ENCODE measurements at places on chromosomes 13 and 19.

- no peak overlapping the region for H3K4me3 ChIP-seq
- H3K27me3 ChIP-seq: no peaks in the 10 kb centered on the region
- no peak for DNase-seq
- no peak overlapping the region for H3K27ac ChIP-seq
Measured at GRCh38 chr13:32147976-32148375, 116.4 kb downstream of the FRY start.

GRCh38 chr13:53783471-53783870, 754.9 kb downstream of the OLFM4 start:
- H3K36me3 ChIP-seq: no peaks in the 10 kb centered on the region
- no peaks in the 10 kb centered on the region for H3K4me1 ChIP-seq
- DNase-seq: no peak
- H3K27ac ChIP-seq: no peak overlapping the region

- H3K36me3 ChIP-seq: peaks cover 37% of the 10 kb centered on the region
- H3K4me3 ChIP-seq: no peak overlapping the region
- H3K27ac ChIP-seq: no peak overlapping the region
- peaks cover 5% of the 10 kb centered on the region for H3K4me1 ChIP-seq
- no peaks in the 10 kb centered on the region for H3K27me3 ChIP-seq
Measured at GRCh38 chr19:47179653-47180310, 49.1 kb downstream of the SAE1 start.

GRCh38 chr13:83274679-83275078, 607.6 kb downstream of the SLITRK1 start:
- no peaks in the 10 kb centered on the region for H3K27me3 ChIP-seq
- no peaks in the 10 kb centered on the region for H3K36me3 ChIP-seq
- no peak for DNase-seq
- H3K27ac ChIP-seq: no peak overlapping the region
- no peaks in the 10 kb centered on the region for H3K4me1 ChIP-seq

DNA sequence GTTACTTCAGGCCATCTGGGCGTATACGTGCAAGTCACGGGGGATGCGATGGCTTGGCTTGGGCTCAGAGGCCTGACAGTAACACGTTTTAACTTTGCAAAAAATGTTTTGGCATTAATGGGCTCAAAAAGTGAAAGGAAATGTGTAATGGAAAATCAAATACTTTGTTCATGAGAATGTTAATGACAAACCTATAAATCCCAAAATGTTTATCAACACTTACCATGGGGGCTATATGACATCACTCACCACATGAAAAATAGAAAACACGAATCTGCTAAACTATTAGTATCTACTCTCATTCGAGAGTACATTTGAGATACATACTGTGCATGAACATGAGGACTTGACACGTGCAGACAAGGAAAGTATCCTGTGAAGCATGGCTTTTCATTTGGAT, 91.7 kb downstream of the FAM216B start:
- H3K4me1 ChIP-seq: no peaks in the 10 kb centered on the region
- H3K27me3 ChIP-seq: no peaks in the 10 kb centered on the region
- no peak overlapping the region for H3K4me3 ChIP-seq
- no peak for DNase-seq

DNA sequence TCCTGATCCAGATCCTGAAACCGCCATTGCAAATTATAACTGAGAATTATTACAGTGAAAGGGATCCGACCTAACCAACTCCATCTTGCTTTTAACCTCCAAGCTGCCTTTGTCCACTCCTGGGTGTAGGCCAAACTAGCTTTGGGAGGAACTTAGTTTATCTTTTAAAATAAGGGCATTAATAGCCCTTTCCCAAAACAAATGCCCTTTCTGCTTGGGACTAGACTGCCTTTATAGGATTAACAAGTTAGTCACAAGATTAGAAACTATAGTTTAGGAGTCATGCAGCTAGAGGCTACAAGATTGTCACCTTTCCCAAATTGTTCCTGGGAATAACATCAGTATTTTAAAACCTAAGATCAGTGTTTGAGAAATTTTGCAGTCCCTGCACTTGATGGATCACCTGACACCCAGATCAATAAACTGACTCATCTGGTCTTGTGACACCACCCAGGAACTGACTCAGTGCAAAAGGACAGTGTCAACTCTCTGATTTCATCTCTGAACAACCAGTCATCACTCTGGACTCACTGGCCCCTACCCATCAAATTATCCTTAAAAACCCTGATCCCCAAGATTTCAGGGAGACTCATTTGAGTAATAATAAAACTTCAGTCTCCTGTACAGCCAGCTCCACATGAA, 4.1 kb upstream of the ZNF841 start:
- DNase-seq: no peak
- no peaks in the 10 kb centered on the region for H3K27me3 ChIP-seq
- H3K4me1 ChIP-seq: no peaks in the 10 kb centered on the region
- H3K4me3 ChIP-seq: no peak overlapping the region
- no peak overlapping the region for H3K27ac ChIP-seq

- DNase-seq: no peak
- H3K4me1 ChIP-seq: peaks cover 77% of the 10 kb centered on the region
- H3K27me3 ChIP-seq: no peaks in the 10 kb centered on the region
- no peak overlapping the region for H3K4me3 ChIP-seq
- H3K36me3 ChIP-seq: no peaks in the 10 kb centered on the region
Measured at GRCh38 chr13:111252446-111253364, 67.7 kb upstream of the TEX29 start.

DNA sequence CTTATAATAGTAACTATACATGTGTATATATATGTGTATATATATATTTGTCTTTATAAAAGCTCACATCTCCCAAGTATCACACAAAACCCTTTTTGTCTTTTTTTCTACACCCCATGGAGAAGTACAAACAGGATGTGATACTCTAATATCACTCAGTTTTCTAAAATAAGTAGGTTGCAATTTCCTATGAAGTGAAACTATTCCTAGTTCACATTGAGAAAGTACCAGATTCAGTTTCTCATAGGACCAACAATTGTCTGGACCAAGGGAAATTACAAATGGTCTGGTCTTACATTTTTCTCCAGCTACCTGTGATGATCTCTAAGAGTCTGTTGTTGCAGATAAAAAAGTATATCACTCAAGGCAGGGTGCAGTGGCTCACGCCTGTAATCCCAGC, 17.9 kb upstream of the LILRB1 start:
- no peaks in the 10 kb centered on the region for H3K4me1 ChIP-seq
- no peak overlapping the region for H3K27ac ChIP-seq
- H3K27me3 ChIP-seq: no peaks in the 10 kb centered on the region
- no peaks in the 10 kb centered on the region for H3K36me3 ChIP-seq
- H3K4me3 ChIP-seq: no peak overlapping the region

DNA sequence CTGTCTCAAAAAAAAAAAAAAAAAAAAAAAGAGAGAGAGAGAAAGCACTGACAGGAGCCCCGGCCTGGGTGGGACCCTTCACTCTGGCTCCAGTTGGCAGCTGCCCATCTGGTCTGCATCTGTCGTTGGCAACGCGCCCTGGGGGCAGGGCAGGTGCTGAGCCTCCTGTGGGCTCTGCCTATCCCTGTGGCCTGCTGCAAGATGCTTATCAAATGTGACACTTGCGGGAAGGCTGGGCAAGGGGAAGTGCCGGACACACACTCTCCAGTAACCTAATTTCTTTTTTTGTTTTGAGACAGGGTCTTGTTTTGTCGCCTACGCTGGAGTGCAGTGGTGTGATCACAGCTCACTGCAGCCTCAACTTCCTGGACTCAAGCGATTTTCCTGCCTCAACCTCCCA, 10.7 kb upstream of the KPTN start:
- DNase-seq: no peak
- no peaks in the 10 kb centered on the region for H3K27me3 ChIP-seq
- H3K4me1 ChIP-seq: peaks cover 22% of the 10 kb centered on the region

DNA sequence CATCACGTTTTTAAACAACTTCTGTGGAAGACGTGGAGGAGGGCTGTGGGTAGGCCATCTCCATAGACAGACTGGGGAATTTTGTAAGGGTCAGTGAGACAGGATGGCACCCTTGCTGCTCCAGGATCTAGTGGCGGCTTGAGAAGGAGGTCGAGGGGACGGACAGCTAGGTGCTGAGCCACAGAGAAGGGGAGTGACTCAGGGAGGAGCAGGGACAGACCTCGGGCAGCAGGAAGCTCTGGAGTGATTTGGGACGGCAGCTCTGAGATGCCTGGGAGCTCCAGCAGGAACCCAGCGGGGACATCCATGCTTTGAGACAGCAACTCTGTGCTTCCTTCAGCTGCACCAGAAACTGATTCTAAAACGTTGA, 169.1 kb upstream of the SOX1 start:
- no peaks in the 10 kb centered on the region for H3K4me1 ChIP-seq
- H3K27me3 ChIP-seq: no peaks in the 10 kb centered on the region
- no peak for DNase-seq
- no peak overlapping the region for H3K27ac ChIP-seq

DNA sequence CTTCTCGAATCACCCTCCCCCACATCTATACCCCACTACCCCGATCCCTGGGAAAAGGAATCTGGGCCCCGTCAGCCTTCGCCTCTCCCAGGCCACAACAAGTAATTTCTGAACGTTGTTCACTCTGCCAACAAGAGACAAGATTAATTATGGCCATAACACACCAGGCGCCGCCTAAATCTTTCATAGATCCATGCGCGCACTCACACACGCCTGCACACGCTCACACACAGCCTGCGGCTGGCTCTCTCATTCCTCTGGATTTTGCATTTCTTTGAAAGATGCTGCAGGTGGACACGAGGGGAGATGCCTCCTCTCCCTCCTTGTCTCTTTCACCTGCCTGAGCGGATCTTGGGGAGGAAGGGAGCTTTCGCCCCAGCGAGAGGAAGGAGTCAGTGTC, 17.1 kb downstream of the ZNRF4 start:
- H3K36me3 ChIP-seq: no peaks in the 10 kb centered on the region
- H3K4me3 ChIP-seq: no peak overlapping the region
- no peak for DNase-seq
- no peaks in the 10 kb centered on the region for H3K4me1 ChIP-seq
- H3K27me3 ChIP-seq: peaks cover 26% of the 10 kb centered on the region
- H3K27ac ChIP-seq: no peak overlapping the region

DNA sequence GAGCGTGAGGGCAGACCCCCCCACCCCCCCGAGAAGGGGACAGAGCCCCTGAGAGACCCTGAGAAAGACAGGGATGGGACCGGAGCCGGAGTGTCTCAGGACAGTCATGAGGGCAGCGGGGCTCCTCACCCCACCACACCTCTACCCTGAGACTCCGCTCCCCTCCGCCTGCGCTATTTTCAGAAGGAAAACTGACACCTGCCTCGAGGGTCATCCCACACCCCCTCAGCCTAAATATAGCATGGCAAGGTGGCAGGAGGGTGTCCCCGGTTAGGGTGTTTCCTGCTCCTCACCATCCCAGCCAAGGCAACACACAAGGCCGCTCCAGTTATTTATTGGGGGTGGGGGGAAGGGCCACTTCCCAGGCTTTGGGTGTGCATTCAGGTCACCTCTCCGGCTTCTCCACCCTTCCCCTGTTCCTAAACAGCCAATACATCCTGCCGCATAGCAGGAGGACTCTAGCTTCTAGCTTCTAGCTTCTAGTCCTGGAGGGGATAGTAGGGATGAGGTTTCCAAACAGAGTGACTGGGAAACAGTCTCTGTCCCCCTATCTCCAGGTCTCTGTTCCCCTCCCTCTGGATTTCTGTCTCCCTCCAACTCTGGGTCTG, 1.4 kb upstream of the NTF4 start:
- DNase-seq: peak; percentile 74
- H3K27ac ChIP-seq: peak overlapping the region; percentile 63
- peaks cover 4% of the 10 kb centered on the region for H3K27me3 ChIP-seq
- H3K4me1 ChIP-seq: peaks cover 17% of the 10 kb centered on the region
- H3K36me3 ChIP-seq: no peaks in the 10 kb centered on the region

DNA sequence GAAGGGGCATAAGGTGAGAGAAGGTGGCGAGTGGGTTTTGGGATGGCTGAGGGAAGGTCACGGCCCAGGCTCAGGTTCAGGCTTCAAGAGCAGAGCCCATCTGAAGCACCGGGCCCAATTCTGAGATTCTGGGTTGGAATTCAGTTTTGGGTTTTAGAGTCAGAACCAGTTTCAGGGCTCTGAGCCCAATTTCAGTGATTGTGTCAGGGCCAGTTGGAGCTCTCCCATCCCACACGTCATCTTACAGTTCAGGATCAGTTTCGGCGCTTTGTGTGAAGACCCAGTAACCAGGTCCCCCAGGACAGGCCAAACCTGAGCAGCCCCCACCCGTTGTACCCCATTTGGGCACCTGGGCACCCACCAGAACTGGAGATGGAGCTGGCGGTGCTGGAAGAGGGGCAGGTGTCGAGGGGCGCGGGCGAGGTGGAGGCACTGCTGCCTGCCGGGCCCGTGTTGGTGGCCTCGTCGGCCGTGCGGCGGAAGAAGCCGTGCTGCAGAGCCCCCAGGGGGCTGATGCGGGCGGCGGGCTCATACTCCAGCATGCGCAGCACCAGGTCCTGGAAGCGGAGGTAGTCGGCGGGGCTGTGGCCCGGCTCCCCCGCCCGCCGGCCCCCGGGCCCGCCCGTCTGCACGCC, 7.5 kb downstream of the DYRK1B start:
- no peaks in the 10 kb centered on the region for H3K27me3 ChIP-seq
- no peak for DNase-seq
- H3K4me1 ChIP-seq: peaks cover 32% of the 10 kb centered on the region

DNA sequence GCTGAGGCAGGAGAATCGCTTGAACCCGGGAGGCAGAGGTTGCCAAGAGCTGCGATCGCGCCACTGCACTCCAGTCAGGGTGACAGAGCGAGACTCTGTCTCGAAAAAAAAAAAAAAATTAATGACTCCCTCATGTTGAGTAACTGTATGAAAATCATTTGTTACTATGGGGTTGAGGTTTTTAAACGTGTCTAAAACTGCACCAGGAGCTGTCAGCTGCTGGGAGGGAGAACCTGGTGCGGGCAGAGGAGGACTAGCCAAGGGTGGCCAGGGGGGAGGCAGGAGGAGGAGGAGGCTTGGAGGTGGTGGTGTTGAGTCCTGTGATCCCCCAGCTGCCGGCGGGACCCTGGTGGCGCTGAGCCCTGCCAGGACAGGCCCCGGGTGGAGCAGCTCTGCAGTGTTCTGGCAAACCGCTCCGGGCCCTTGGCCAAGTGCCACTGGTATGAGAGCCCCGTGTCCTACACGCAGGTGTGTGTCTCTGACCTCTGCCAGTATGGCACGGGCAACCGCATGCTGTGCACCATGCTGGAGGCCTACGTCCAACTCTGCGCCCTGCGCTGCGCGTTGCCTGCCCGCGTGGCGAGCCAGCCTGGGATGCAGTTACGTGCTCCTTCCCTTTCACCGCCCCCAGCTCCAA, 17.1 kb upstream of the FXYD3 start:
- H3K36me3 ChIP-seq: no peaks in the 10 kb centered on the region
- H3K27ac ChIP-seq: no peak overlapping the region
- H3K4me3 ChIP-seq: no peak overlapping the region

- no peaks in the 10 kb centered on the region for H3K4me1 ChIP-seq
- H3K4me3 ChIP-seq: no peak overlapping the region
- no peak overlapping the region for H3K27ac ChIP-seq
- no peak for DNase-seq
- H3K27me3 ChIP-seq: no peaks in the 10 kb centered on the region
Measured at GRCh38 chr13:24301434-24301833, 7.9 kb upstream of the C1QTNF9 start.

DNA sequence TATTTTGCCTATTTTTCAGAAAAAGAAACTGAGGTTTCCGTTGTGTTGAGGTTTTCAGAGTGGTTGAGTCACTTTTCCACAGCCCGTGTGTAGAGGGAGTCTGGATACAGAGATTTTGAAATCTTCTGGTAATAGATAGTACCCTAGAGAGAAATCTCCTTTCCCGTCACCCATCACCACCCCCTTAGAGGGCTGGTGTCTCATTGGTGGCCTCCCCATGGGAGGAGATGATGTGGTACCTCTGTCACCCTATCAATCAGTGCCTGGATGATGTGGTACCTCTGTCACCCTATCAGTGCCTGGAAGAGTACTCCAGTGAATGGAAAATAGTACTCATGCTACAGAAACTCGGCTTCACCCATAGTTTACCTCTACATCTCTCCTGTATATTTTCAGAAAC, 42.2 kb upstream of the SERP2 start:
- H3K36me3 ChIP-seq: no peaks in the 10 kb centered on the region
- no peak overlapping the region for H3K27ac ChIP-seq
- no peaks in the 10 kb centered on the region for H3K27me3 ChIP-seq
- H3K4me1 ChIP-seq: peaks cover 14% of the 10 kb centered on the region
- no peak overlapping the region for H3K4me3 ChIP-seq

All from psoas muscle (tissue), 8 donors.